ENCODE measurements at places on chromosomes 2 and 18. TPM values are rescaled to one million over a fixed set of nuclear protein-coding genes. Genes with fewer than 3 reads are reported as not detected.

ATP8B1 gene
- 43.2 TPM for total RNA-seq

KCNS3 gene
- 1.1 TPM for total RNA-seq

ANKAR gene
- 7.4 TPM for total RNA-seq

CRYBA2 gene
- not detected for total RNA-seq

CNDP1 gene
- total RNA-seq, result not detected
